Activated naive CD4-positive, alpha-beta T cell treated with anti-CD3 and anti-CD28 coated beads, Interleukin-2, amount 10 ng/mL, durations not matched to agents 7 days and 5 days (primary cell): ENCODE measurements at places on chromosomes 16 and 17.
A peak's percentile ranks its signal among the peaks of the same experiment; 100 is the strongest.

DNA sequence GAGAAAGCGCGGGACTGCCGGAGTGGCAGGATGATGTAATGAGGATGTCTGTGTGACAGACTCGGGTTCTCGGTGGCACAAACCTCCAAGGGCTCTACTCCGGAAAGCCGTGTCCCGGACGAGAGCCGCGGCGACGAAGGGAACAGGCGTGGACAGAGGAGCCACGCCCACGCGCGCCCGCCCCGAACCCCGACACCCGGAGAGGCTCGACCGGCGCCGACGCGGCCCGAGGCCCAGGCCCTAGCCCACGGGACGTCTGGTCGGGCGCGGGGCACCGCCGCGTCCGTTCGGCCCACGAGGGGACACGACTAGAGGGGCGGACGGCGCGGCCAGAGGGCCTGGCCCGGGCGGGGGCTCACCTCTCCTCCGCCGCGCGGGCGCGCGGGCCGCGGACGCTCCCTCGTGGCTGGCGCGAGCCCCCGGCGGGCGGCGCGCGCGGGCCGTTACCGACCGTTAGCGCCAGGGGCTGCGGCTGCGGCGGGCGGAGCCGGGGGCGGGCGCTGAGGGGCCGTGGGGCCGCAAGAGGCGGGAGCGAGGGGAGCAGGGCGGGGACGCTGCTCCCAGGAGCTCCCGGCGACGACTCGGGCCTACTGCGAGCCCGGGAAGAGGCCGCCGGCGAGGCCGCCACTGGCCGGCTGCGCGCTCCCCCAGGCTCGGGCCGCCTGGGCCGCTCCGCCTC is 2.1 kb upstream of the IRX5 start:
- peak; percentile 58 for DNase-seq

- DNase-seq: no peak
These were observed 1.7 kb upstream of the COL1A1 start for GRCh38 chr17:50203086-50203485.

GRCh38 chr17:56761387-56761786 is 72.3 kb downstream of the C17orf67 start:
- DNase-seq: no peak

GRCh38 chr16:12392585-12393091 is 411.0 kb downstream of the CPPED1 start:
- DNase-seq: no peak

DNA sequence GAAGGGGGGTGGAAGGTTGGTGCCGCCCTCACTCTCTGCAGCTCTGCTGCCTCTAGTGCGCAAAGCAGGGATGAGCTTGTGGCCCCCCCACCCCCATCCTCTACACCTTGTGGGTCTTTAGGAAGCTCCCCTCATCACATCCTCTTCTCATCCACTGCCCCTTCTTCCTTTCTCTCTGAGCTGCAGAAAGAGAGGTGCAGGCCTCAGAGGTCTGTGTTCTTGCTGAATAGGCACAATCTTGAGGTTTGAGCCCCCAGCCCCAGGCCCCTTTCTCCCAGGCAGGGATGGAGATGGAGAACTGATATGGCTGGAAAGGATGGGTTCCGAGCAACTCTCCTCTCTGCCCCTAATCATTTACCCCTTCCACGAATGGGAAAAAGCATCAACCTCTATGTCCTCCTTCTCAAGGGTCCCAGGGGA is 2.6 kb downstream of the CACNA1G start:
- no peak for DNase-seq

DNA sequence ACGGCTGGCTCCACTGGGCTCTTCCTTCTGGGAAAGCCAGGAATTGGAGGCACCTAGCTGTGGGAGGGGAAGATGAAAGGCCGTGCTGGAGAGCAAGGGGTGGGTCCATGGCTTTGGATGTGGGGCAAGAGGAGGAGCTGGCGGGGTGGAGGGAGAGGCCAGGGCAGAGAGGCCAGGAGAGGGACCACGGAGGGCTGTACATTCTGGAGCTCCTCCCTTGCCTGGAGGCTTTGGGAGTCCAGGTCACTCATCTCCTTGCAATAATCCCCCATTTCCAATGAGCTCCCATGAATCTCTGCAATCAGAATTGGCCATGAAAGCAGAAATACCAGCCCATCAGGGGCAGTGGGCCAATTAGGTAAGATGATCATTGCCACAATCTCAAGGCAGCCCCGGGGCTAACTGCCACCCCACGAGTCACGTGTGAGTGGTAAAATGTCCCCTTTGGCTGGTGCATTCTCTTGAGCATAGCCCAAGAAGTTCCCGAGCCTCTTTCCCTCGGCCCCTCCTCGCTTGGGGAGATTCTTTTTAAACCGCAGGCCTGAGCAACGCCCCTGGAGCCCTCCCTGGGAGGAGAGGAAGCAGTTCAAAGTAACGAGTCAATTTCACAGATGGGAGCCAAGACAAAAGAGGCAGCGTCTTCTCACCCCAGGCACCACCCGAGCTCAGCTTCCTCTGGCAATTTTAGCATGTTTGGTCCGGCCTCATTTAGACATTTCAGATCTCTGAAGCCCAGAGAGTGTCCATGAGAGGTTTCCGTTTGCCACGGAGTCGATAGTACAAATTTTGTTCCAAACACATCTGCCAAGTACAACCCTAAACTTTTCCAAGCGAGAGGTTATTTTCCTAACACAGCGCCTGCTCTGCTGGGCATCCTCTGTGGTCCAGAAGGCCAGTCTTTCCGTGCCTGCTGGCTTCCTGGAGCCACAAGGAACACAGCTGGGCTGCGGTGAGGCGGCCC is 13.4 kb downstream of the RTN4RL1 start:
- no peak for DNase-seq

DNA sequence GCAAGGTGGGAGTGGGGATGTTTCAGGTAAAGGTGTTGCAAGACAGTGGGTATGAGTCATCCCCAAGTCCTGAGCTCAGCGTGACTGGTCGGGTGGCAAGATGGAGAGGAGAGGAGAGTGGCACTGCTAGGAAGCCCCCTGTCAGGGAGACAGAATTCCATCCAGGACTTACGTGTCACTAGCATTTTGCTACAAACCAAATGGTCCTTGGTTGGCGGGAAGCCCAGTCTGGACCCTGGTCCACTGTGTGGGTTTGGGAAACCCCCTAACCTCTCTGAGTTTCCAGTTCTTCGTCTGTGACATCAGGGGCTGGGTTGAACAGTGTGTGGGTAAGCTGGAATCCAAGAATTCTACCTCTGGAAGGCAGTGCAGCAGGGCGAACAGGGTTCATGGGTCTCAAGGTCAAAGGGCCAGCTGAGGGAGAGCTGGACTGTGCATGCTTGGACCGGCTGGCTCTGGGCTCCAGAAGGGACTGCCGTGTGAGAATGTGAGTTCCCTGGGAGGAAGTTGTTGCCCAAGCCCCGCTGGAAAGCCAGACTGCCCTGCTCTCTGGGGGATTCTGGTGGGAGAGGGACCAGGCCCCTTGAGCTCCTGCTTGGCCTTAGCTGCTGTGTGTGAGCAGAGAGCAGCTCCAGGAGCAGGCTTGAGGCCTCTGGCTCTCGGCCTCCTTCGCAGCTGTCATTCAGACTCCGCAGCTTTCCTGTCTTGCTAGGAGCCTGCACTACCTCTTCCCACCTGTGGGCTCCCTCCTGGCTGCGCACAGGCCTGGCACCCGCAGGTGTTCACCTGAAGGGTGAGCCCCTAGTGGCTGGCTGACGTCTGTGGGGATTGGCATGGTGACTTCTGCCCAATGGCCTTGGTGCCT is 84.6 kb downstream of the NT5M start:
- no peak for DNase-seq

- DNase-seq: peak; percentile 52
These were observed 30.3 kb downstream of the PIK3R5 start for GRCh38 chr17:8935191-8935590.

DNA sequence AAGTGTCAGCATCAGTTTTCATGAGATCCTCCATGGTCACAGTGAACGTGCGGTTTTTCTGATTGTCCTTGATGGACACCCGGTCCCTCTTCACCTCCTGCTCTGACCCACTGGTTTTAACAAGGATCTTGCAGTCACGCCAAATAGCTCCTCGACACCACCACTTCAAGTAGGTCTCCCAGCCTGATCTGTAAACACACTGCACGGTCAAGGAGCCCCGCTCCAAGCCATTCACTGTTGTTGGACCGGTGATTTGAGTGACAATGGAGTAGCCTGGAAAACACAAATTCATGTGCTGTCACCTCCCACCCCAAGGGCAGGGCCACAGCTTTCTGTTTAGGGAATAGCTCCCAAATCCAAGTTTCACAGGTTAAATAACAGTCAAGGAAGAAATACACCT is 8.2 kb downstream of the CD300LF start:
- no peak for DNase-seq

GRCh38 chr17:80981062-80981902 is 10.4 kb upstream of the CHMP6 start:
- DNase-seq: peak; percentile 53

GRCh38 chr16:77041468-77041867 is 149.5 kb upstream of the MON1B start:
- no peak for DNase-seq

GRCh38 chr16:86886651-86887050 is 308.3 kb downstream of the FOXL1 start:
- no peak for DNase-seq

GRCh38 chr17:32931686-32932085 is 3.7 kb downstream of the TMEM98 start:
- DNase-seq: no peak

- DNase-seq: no peak
These were observed 1.8 kb downstream of the PIK3R5 start for GRCh38 chr17:8963647-8964258.

DNA sequence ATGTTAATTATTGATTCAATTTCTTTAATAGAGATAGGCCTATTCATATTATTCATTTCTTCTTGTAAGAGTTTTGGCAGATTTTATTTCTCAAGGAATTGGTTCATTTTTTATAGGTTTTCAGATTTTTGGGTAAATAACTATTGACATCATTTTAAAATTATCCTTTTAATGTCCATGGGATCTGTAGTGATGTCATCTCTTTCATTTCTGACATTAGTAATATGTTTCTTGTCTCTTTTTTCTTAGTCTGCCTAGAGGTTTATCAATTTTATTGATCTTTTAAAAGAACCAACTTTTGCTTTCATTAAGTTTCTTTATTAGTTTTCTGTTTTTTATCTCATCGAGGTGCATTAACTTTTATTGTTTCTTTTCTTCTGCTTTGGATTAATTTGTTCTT is 162.6 kb downstream of the FTO start:
- no peak for DNase-seq

DNA sequence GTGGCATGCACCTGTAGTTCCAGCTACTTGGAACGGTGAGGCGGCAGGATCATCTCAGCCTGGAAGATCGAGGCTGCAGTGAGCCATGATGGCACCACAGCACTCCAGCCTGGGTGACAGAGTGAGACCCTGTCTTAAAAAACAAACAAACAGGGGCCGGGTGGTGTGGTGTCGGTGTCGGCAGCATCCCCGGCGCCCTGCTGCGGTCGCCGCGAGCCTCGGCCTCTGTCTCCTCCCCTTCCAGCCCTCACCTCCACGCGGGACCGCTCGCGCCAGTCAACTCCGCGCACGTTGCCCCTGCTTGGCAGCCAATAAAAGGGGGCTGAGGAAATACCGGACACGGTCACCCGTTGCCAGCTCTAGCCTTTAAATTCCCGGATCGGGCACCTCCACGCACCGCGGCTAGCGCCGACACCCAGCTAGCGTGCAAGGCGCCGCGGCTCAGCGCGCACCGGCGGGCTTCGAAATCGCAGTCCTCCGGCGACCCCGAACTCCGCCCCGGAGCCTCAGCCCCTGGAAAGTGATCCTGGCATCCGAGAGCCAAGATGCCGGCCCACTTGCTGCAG is 204.7 kb downstream of the CDRT15L2 start:
- DNase-seq: no peak

DNA sequence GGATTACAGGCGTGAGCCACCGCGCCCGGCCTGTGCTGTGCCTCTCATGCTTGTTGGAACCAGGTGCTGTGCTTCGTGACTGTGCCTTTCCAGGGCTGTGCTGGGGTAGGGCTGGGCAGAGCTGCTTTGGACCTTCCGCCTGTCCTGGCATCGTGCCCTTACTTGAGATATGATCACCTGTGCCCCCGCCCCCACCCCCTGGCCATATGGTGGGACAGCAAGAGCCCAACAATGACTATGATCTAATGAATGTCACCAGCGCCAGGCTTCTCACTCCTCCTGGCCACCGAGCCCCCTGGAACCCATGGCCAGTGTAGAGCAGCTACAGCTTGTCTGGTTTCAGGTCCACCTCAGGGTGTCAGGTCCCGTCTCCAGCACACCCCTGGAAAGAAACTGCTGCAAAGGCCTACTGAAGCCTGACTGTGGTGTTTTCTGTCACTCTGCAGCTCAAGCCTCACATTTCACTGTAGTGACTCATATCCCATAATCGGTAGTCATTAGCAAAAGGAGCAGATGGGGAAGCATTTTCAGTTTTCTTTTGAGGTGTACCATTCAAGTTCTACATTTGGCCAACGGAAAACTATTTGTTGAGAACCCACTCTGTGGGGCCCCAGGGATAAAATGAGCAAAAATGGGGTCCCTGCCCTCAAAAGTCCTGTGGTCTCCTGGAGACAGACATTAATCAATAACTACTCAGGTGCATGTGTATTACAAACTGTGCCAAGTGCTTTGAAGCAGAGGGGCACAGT is 22.1 kb downstream of the FCSK start:
- peak; percentile 29 for DNase-seq

DNA sequence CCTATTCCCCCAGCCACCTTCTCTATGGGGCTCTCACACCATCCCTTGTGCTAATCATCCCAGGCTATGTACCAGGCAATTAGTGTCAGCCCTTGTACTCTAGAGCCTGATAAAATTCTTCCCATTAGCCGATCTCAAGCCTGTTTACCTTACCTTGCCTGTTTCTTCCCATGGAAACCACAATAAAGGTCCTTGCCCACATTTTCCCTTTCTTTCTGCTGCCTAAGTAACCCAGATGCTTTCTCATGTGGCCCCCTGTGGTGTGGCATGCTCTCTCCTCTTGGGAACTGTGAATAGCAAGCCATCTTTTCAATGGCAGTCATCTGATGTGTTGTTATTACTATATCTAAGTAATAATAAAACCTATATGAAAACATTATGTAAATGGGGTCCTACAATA is 265.8 kb upstream of the ELAC2 start:
- no peak for DNase-seq

DNA sequence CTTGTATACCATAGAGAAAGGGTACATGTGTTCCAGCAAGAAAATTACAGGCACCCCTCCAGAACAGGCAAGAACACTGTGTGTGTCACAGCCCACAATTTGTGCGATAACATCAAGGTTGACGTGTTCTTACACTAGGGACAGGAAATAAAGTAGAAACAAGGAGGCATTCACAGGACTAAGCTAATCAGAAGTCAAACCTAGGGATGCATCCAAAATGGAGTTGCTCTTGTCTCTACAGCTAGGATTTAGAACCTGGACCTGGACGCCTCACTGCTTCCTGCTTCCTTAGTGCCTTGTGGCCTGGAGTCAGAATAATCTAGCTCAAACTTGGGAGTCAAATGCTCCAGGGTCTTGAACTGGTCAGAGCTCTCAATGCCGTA is 41.3 kb downstream of the GINS3 start:
- DNase-seq: no peak

DNA sequence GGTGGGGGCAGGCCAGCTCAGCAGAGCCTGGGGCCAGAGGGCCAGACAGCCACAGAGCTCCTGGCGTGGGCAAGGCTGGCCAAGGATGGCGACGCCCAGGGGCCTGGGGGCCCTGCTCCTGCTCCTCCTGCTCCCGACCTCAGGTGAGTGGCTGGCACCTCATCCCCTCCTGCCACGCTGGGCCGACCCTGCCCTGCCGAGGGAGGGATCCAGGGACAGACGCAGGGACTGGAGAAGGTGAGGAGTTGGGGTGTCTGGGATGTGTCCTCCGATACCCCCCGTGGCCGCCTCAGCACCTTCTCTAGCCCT is at the start of gene ADGRG3:
Gene ADGRG3 (plus strand): TSS at position 44 of the 309 bp plus-strand sequence. CDS start 42 bp downstream, at position 86.
- no peak for DNase-seq

GRCh38 chr17:16917671-16918394 is 54.1 kb downstream of the TNFRSF13B start:
- DNase-seq: no peak

- DNase-seq: no peak
These were observed 58.7 kb downstream of the TANC2 start for GRCh38 chr17:63024716-63025115.
